Activated CD4-positive, CD25-positive, alpha-beta regulatory T cell (primary cell): ENCODE measurements at places on chromosomes 13 and 19.

DNA sequence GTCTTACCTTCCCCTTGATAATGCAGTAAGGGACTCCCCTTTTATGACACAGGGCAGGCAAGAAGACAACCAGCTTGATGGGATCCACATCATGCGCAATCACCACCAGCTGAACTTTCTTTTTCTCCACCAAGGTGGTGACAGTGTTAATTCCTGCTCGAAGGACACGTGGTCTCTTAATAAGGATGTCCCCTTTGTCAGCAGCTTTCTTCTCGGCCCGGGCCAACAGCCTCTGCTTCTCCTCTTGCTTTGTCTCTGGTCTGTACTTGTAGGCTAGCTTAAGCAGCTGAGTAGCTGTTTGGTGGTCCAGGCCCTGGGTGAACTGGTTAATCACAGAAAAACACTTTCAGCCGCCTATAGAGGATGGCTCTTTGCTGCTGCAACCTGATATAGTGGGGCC is 8.0 kb downstream of the ZNF431 start:
- DNase-seq, result no peak

GRCh38 chr19:28793391-28794168 is 419.4 kb downstream of the UQCRFS1 start:
- DNase-seq, result no peak

DNA sequence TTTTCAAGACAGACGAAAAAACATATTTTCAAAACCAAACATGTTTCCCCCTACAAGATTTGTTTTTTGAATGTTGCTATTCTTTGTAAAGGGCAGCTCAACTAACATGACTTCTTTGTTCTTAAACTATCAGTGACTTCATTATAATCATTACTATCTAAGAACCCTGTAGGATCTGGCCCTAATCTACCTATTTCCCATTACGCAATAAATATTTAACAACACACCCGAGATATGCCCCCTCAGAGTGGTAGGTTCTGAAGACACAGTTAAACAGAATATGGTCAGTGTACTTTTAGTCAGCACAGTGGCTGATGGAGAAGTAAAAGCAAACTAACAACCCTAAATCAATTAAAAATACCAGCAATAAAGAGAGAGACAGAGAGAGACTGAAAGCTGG is 186.9 kb downstream of the DIAPH3 start:
- no peak for DNase-seq

GRCh38 chr19:36163813-36164212 is 11.6 kb upstream of the COX7A1 start:
- DNase-seq, result no peak

DNA sequence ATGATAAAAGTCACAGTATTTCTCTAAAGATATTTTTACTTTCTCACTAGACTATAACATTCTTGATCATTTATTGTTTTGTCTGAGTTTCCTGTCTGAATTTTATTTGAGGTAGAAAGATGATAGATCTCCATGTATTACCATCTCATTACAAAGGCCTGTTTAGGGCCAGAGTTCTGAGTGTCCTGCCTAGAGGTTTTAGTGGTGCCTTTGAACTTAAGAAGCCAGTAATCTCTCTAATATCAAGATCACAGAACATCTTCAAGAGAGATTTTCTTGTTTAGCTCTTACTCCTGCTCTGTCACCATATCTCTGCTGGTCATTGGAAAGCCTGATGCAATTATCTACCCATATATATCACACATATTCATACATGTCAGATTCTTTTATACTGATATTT is 101.5 kb downstream of the ZAR1L start:
- DNase-seq, result no peak

DNA sequence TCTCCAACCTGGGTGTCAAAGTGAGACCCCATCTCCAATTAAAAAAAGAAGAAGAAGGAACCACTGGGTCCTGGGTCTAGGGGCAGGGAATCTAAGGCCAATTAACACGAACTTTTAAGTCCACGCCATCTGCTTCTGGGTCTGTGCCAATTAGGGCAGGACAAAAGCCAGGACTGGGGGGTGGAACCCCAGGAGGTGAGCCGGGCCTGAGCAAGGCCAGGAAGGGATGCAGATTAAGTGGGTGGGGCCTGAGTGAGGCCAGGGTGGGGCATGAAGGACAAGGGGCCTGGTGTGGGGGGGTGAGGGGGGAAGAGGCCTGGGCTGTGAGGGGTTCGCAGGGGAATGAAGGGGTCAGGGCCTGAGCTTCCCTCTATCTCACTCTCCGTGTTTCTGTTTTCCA is 26.3 kb upstream of the ZNF83 start:
- no peak for DNase-seq

DNA sequence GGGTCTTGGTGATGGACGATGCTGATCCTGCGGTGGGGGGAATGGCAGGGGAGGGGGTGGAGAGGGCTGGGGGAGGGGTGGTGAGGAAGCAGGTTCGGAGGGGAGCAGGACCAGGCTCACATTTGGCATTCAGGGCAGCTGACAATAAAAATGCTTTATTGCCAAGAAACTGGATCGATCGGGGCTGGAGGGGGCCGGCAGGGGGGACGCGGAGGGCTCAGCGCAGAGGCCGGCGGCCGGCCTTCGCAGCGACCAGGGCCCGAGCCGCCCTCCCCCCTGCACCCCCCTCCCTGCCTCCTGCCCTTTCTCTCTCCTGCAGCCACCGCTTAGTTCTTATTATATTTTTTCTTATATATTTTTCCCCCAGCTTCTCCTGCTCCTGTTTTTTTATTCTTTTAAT is 18.1 kb upstream of the POU2F2 start:
- DNase-seq, result no peak
